Osteoblast (primary cell): ENCODE measurements at places on chromosomes 2 and 18. TPM values are rescaled to one million over a fixed set of nuclear protein-coding genes. Genes with fewer than 3 reads are reported as not detected.

Gene ARHGAP15
- total RNA-seq = 0.88 and 2.2 TPM in 2 replicates

Gene FAM237A
- not detected in 2 replicates for total RNA-seq

Gene CDKL4
- 2.2 and 3.5 TPM in 2 replicates for total RNA-seq

Gene UBR3
- 42.7 and 50.1 TPM in 2 replicates for total RNA-seq

Gene C2orf78
- not detected in 2 replicates for total RNA-seq

Gene ASB18
- under 0.01 TPM in 1 of 2 replicates, not detected in the other for total RNA-seq

Gene RALB
- total RNA-seq = 48.5 and 48.6 TPM in 2 replicates

Gene BZW1
- total RNA-seq = 590 and 597 TPM in 2 replicates

Gene AQP12B
- not detected in 2 replicates for total RNA-seq

Gene CARF
- total RNA-seq = 11.9 and 13.8 TPM in 2 replicates

Gene AGXT
- not detected in 2 replicates for total RNA-seq

Gene ALPI
- not detected in 2 replicates for total RNA-seq

Gene STK39
- 18.1 and 20.9 TPM in 2 replicates for total RNA-seq

Gene DSEL
- 119 and 157 TPM in 2 replicates for total RNA-seq

Gene LRP1B
- under 0.01 TPM in 1 of 2 replicates, not detected in the other for total RNA-seq

Gene CIDEA
- total RNA-seq = not detected in 2 replicates

Gene CELF4
- not detected in 2 replicates for total RNA-seq

Gene ADAM23
- under 0.01 and 0.29 TPM in 2 replicates for total RNA-seq
